ENCODE measurements at places on chromosomes 3 and 15.

- DNase-seq = no peak
Observed at GRCh38 chr3:190005343-190006113, 115.2 kb downstream of the P3H2 start.

DNA sequence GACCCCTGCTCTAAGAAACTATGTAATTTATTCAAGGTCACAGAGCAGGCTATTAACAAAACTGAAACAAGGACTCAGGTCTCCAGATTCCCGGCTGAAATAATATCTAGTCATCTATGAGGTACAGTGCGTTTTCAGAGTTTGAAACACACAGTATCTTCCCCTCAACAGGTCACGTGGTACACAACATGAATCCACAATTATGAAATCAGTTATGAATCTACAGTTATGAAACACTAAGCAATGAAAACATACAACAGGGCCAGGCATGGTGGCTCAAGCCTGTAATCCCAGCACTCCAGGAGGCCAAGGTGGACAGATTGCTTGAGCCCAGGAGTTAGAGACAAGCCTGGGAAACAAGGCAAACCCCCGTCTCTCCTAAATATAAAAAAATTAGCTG, 72.7 kb downstream of the FSIP1 start:
- DNase-seq = no peak

DNA sequence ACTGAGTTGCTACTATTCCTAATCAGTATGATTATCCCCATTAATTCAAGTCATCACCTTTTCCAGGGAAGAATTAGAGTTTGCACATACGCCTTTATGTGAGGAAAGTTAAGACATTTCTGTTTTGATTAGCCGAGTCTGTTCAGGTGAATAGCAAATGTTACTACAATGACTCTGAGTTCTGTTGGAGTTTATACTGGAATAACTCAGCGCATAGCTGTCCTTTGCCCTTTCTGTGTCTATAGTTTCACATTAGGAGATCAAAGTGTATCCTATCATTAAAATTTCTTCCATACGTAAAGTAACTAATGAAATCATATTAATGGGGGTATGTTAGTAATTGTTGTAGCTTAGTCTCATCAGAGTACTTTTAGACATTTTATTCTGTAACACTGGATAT, 4.9 kb downstream of the RAB8B start:
- no peak for DNase-seq

DNA sequence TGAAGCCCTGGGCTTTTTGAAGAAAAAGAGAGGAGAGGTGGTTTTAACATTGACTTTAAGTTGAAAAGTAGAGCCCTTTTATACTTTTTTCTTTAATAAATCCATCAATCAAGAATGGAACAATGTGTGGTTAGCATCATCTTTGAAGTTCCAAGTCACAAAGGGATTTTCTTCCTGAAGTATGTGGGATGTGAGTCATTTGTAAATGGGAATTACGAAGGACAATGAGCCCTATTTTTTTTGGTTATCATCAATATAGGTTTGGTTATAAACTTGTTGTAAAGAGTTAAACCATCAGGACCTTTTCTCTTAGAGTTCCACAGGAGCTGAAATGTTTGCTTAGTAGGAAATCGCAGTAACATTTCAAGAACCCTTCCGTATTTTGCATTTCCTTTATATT, 38.3 kb downstream of the PIK3CA start:
- DNase-seq = no peak

DNA sequence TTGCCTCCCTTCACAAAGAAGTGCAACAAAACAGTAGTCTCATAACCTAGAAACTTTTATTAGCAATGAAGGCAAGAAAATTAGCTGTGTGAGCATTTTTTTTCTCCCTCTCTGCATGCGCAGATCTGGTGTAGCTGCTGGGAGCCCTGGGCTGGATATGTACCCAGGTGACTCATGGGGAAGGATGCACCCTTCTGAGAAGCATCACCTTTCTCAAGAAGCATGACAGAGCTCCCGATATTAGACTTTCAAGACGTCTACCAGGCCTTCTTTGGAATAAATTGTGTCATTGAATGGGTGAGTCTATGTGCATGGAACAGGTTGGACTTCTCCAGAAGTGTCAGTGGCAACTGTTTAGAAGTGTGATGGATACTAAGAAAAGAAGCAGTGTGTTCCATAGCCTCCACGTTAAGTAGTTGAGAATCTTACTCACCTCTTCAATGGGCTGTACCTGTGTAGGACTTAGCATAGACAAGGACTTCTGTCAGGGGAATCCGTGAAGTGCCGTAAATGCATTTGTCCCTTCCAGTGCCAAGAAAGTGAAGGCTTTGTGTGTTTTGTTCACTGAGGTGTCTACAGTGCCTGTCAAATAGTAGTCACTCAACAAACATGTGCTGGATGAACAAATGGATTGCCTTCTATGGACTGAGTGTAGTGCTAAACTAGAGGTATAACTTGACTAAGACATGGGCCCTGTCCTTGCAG, 47.7 kb upstream of the RASGRP1 start:
- DNase-seq = no peak

DNA sequence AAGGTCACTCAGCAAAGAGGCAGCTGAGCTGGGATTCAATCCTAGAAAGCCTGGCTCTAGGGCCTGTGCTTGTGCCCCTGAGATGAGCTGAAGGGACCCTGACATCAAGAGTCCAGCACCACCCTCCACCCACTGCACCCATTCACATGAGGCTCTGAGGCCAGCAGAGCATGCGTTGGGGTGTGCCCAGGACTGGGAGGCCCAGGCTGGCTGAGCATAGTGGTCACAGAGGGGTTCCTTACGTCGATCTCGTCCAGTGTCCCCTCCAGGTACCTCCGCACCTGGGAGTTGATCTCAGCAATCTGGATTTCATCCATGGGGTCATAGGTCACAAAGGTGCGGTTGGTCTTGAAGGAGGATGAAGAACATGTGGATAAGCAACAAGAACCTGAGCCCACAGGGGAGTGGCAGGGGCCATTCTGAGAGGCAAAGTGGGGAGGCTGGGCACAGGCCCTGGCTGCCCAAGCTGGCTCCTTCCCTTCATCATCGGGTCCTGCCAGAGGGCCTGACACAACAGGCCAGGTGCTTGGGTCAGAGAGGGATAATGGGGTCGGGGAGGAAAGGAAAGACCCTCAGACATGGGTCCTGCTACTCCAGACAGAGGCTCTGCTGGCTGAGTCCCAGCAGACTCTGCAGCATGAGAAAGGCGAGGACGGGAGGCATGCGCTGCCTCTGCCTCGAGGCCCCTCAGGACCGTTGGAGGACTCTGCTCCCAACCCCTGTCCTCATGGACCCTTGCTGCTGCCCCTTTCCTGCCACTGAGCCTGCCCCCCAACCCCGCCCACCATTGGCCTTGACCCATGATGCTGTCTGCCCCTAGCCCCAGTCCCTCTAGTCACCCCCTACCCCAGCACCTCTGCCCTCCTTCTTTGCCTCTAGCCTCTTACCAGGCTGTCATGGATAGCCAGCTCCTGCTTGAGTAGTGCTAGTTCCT, 35.2 kb downstream of the KIF9 start:
- DNase-seq = no peak

- DNase-seq = no peak
Observed at GRCh38 chr15:49131403-49131802, 24.0 kb downstream of the COPS2 start.

DNA sequence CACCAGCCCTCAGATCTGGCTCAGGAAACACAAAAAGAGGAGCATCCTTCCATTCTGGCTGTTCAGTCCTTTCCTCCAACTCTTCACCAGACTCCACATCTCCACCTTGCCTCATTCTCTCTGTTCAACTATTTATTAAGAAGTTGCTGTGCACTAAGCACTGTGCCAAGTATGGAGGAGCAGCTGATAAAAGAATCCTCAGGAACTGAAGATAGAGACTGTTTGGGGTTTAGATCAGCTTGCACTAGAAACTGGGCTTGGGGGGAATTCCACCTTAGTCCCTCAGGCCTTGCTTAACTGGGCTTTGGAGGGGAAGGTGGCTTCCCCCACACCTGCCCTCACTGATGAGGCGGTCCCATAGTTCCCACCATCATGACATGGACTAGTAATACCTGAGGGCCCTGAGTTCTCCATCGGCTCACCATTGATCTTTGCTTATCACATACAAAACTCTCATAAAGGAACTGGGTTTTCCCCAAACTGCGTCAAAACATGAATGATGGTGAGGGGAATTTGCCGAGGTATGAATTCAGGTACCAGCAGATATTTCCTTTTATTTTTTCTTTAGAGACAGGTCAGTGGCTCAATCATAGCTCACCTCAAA, 1.7 kb upstream of the CCR8 start:
- DNase-seq = no peak

DNA sequence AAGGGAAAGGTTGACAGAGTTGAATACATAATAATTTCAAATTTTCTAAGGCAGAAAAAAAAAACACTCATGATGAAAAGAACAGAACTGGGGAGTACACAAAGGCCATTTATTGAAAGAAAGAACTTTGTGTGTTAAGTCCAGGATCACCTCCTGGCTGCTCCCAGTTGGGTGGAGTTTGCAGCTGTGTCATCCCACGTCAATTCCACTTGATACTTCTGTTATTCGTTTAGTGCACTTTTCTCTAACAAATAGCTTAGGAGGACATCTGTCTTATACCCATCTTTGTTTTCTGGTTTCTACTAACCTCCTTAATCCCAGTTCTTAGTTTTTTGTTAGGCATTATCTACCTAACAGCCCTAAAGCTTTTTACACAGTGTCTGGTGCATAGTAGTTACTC, 44.7 kb downstream of the SGO1 start:
- DNase-seq = no peak

- no peak for DNase-seq
Observed at GRCh38 chr15:26572602-26573350, 200.1 kb downstream of the GABRB3 start.
